SIG-M5 (cell line): ENCODE measurements at places on chromosomes 1 and 21.

DNA sequence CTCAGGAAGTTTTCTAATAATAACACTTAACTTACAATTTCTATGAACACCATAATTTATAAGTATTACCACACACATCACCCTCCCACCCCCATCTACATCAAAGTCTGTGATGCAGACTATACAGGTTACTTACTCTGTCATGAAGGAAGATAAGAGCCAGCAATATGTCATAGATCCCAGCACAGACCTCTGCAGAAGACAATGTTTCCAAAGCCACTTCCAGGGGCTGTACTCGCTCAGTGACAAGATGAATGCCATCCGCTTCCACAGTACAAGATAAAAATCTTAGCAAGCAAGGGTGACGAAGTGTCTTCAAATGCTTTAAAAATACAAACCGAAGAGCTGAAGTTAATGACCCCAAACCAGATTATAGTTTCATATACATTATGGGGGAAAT lies 15.2 kb downstream of the SCYL3 start:
- DNase-seq, result no peak

DNA sequence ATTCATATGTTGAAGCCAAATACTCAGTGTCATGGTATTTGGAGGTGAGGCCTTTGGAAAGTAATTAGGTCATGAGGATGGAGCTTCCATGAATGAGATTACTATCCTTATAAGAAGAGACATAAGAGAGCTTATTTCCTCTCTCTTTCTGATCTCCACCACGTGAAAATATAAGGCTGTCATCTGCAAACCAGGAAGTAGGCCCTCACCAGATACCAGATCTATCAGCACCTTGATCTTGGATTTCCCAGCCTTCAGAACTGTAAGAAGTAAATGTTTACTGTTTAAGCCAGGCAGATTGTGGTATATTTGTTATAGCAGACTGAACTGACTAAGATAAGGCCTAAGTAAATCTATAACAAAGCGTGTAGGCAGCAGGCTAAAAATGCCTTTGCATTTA lies 25.3 kb downstream of the RBM11 start:
- no peak for DNase-seq

DNA sequence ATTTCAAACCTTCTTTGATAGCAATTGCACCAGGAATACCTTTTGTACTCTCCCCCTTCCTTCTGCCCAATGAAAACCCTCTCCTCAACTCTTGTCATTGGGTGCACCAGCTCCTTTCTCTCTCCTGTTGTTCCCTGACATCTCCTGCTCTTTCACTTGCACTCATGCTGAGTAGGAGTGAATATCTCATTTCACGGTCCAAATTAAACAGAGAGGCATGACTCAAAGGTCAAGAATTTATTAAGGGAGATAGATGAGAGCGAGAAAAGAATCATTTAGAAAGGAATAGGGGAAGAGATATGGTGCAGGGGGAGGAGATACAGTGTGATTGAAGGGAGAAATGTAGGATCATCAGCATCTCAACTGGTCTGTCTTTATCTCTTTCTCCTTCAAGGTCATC lies 22.1 kb downstream of the AIM2 start:
- no peak for DNase-seq

DNA sequence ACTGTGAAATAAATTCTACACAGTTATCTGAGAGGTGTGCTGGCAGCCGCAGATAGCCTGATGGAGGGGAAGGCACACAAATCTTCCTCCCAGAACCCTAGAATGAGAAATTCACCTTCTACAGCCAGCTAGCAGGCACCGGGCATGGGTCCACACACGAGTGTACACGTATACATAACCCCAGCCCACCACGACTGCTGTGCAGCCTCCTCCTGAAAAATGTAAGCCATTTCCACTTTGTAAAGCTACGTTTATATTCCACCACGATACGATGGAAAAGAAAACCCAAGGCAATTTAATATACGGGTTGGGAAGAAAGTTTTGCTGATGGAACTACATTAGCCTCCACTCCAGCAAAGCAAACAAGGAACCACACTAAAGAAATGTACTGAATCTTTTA lies 1.8 kb downstream of the BTG3 start:
- no peak for DNase-seq

DNA sequence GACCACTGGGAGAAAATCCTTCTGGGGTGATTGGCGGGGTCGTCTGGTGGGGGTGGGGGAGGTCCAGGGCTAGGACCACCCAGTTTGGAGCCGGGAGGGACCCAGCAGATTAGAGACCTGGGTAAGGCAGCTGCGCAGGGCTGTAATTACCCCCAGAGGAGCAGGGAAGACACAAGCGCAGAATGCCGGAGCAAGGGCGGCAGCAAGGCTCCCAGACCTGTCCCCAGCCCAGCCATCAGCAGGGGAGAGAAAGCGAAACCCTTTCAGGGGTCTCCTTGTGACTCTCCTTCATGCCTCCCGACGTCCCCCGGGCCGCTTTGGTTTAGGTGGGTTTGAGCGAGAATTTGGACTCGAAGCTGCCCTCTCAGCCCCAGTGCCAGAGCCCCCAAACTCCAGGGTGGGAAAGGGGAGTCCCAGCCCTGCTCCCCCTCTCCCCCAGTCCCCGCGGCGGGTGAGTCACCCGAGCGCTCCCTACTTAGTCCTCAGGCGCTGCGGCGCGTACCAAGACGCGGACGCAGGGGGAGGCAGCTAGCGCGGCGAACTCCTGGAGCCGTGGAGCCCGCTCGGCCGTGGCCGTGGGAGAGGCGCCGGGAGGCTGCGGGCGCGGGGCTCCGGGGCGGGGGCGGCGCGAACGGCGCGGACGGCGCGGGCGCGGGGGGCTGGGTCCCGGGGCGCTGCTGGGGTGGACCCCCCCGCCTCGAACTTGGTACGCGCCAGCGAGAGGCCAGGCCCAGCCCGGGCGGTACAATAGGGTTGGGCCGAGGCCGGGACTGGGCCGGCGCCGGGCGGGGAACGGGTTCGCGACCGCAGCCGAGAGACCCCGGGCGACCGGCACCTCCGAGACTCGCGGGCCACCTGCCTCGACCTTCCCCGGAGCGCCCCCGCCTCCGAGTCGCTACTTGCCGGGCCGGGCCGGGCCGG lies at the start of gene MAP7D1:
TSS of gene MAP7D1 (plus strand) at position 753 of the 921 bp plus-strand sequence. CDS start 258 bp downstream, outside the sequence.
- no peak for DNase-seq

- no peak for DNase-seq
Observed at GRCh38 chr1:11673089-11673769, 7.7 kb downstream of the MAD2L2 start.

- no peak for DNase-seq
Observed at GRCh38 chr1:221692643-221693042, 49.2 kb downstream of the DUSP10 start.

- no peak for DNase-seq
Observed at GRCh38 chr1:28280977-28281381, 21.7 kb downstream of the SESN2 start.

GRCh38 chr1:44409757-44410156 lies 4.7 kb downstream of the RNF220 start:
- DNase-seq, result no peak

- DNase-seq, result no peak
Observed at GRCh38 chr1:215054266-215054665, 28.3 kb upstream of the KCNK2 start.

- DNase-seq, result no peak
Observed at GRCh38 chr1:210335001-210335400, 6.3 kb downstream of the HHAT start.

- DNase-seq, result no peak
Observed at GRCh38 chr1:94934551-94934950, 7.6 kb upstream of the CNN3 start.

DNA sequence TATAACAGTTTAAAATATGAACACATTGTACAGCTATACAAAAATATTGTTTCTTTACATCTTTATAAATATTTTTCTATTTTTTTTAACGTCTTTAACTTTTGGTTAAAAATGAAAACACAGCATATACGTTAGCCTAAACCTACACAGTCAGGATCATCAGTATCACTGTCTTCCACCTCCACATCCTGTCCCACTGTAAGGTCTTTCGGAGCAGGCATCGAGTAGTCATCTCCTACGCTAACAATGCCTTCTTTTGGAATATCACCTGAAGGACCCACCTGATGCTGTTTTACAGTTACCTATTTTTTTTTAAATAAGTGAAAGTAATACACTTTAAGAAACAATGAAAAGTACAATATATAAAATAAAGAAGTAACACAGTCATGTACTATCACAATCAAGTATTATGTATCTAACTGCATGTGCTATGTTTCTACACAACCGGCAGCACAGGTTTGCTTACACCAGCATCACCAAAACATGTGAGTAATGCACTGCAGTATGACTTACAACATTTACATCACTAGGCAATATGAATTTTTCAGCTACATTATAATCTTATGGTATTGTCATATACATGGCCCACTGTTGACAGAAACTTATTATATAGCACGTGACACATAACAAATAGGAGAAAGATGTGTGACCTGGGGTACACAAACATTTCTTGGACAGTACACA lies 254.4 kb downstream of the AKT3 start:
- DNase-seq, result no peak

DNA sequence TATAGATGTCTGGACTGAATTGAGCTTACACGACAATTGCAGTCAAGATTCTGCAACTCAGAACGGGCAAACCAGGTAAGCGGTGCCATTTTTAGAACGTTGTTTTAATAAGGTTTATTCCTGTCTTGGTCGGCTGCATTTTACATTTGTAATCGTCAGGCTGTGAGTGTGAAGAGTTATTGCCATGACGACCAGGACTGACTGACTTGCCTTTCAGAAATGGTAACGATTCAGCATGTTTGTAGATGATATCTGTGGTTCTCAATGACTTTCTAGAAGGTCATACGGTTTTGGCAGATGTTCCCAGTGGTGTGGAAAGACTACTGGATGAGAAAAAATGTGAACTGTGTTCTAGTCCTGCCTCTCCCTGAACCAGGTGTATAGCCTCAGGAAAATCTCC lies 271.3 kb upstream of the B3GALT2 start:
- no peak for DNase-seq

DNA sequence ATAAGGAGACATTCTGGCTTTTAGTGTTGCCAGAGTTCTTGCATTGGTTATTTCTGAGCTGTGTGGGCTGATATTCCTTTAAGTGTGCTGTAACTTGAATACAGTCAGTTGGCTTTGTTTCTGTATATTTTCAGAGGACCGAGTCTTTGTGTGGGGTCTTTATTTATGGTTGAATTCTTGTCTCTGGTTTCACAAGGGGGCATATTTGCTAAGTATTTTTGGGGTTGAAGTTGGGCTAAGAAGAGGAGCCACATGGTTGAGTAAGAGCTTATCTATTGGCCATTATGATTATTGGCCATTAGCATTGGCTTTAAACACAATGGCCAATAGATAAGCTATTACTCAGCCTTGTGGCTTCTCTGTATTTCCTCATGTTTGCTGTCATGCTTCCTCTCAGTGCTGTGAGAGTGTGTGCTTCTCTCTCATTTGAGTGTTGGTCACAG lies 26.3 kb upstream of the PTGFR start:
- no peak for DNase-seq

- no peak for DNase-seq
Observed at GRCh38 chr1:118185084-118185832, at the start of gene SPAG17. TSS of gene SPAG17 (minus strand) at chr1:118185228. CDS start at chr1:118185157, 71 bp downstream.
